CD4-positive, alpha-beta memory T cell (primary cell): ENCODE measurements at places on chromosomes 5 and 9. TPM values are rescaled to one million over a fixed set of nuclear protein-coding genes. Genes with fewer than 3 reads are reported as not detected.

GRCh38 chr5:20369518-20369885, 381.5 kb upstream of the CDH18 start:
- H3K27me3 ChIP-seq: no peaks in the 10 kb centered on the region
- H3K27ac ChIP-seq: no peak overlapping the region
- H3K36me3 ChIP-seq: no peaks in the 10 kb centered on the region

DNA sequence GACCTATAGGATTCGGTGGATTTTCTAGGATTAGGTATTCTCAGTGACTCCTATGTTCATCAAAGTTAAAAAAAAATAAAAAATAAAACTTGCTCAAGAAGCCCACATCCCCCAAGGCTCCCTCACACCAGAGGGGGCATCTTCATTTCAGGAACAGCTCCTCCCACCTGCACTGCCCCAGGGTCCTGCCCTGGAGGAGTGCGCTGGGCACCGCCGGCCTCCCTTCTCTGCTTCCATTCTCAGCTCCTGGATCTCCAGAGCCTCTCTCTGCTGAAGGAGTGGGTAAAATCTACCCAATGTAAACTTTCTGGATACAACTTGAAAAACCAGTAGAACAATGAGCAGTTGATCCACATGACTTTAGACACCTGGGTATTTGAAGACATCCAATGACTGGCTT, 359.8 kb upstream of the IRX4 start:
- H3K4me3 ChIP-seq: no peak overlapping the region
- H3K4me1 ChIP-seq: no peaks in the 10 kb centered on the region
- no peak for DNase-seq
- H3K36me3 ChIP-seq: no peaks in the 10 kb centered on the region

- no peak overlapping the region for H3K27ac ChIP-seq
- no peak overlapping the region for H3K4me3 ChIP-seq
- H3K36me3 ChIP-seq: no peaks in the 10 kb centered on the region
- no peaks in the 10 kb centered on the region for H3K27me3 ChIP-seq
- H3K4me1 ChIP-seq: no peaks in the 10 kb centered on the region
Observed at GRCh38 chr5:100803397-100803796, 99.7 kb downstream of the ST8SIA4 start.

GRCh38 chr5:57249265-57249874, 75.5 kb downstream of the GPBP1 start:
- no peaks in the 10 kb centered on the region for H3K27me3 ChIP-seq
- H3K4me1 ChIP-seq: peaks cover 15% of the 10 kb centered on the region
- no peak overlapping the region for H3K27ac ChIP-seq
- DNase-seq: no peak
- no peak overlapping the region for H3K4me3 ChIP-seq

GRCh38 chr5:167453246-167454030, 838.0 kb upstream of the WWC1 start:
- no peak overlapping the region for H3K4me3 ChIP-seq
- no peaks in the 10 kb centered on the region for H3K27me3 ChIP-seq
- H3K27ac ChIP-seq: no peak overlapping the region
- DNase-seq: no peak
- H3K4me1 ChIP-seq: no peaks in the 10 kb centered on the region
- H3K36me3 ChIP-seq: no peaks in the 10 kb centered on the region

QRFP gene
- not detected for total RNA-seq

DNA sequence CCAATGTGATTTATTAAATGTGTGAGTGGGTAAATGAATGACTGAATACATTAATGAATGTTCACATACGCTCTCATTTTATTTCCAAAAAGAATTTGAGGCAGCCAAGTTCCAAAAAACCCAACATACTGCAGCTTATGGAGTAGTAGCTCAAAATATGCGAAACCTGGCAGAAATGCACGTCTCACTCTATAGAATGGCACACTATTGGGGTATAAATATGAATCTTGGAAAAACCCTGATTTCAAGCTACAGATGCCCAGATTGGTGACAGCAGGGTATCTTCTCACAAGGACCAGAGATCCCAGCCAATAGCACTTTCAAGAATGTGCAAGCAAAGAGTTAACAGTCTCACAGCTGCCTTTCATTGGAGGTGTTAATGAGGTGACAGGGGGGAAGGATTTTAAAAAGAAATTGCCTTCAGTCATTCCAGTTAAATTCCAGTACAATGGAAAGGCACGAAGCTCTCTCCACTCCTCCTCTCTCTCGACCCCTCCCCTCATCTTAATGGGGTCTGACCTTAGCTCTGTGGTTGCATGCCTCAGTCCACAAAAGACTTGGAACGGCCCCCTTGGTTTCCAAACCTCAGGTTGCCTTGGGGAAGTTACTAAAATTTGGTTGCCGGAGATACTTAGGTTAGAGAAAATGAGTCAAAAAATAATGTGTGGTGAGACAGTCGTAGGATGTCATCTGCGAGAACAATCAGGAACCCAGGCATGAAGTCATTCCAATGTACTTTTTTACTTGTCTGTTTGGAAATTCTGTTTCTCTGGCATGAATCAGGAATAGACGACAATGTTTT, 307.4 kb downstream of the NFIB start:
- no peak for DNase-seq
- no peaks in the 10 kb centered on the region for H3K36me3 ChIP-seq
- H3K27ac ChIP-seq: no peak overlapping the region
- H3K4me1 ChIP-seq: no peaks in the 10 kb centered on the region
- no peaks in the 10 kb centered on the region for H3K27me3 ChIP-seq

DNA sequence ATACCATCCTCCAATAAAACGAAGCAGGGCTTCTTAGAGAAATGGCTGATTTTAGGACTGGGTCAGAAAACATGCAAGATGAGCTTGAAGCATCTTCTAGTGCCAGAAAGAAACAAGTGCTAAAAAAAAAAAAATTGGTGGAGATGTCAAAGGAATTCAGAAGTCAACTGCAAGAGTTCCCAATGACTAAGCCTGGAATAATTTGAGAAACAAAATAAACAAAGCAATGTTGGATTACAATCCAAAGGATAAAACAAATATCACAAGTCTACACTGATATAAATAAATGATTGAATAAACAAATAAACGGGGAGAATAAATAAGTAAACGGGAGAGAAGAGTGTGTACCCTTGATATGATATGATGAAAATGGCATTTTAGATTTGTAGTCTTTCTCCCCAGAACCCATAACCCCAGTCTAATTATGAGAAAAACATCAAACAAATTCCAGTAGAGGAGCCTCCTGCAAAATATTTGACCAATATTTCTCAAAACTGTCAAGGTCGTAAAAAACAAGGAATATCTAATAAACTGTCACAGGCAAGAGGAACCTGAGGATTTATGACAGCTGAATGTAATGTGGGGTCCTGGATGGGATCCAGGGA, 63.5 kb upstream of the CCL21 start:
- no peaks in the 10 kb centered on the region for H3K4me1 ChIP-seq
- no peak overlapping the region for H3K27ac ChIP-seq

DNA sequence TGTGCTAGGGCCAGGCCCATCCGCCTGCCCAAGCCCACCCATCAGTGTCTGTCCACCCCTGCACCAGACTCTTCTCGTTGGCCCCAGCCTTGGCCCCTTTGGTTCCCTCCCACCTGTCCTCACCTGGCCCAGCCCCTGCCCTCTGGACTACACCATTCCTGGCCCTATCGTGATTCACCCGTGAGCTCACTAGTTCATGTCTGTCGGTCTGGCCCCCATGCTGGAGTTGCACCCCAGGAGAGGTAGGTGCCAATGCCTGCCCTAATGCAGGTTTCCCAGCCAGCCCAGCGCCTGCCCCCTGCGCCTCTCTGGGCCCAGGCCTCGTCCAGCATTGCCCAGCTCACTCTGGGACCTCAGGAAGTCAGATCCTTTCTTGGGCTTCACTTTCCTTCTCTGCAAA, 115.4 kb upstream of the LMX1B start:
- H3K27ac ChIP-seq: no peak overlapping the region
- no peak for DNase-seq
- peaks cover 5% of the 10 kb centered on the region for H3K27me3 ChIP-seq
- H3K4me3 ChIP-seq: no peak overlapping the region
- H3K36me3 ChIP-seq: no peaks in the 10 kb centered on the region
- H3K4me1 ChIP-seq: peaks cover 6% of the 10 kb centered on the region

IFNA21 gene
- total RNA-seq: not detected

- H3K36me3 ChIP-seq: no peaks in the 10 kb centered on the region
- no peaks in the 10 kb centered on the region for H3K27me3 ChIP-seq
- no peak overlapping the region for H3K27ac ChIP-seq
- peak; percentile 53 for DNase-seq
- H3K4me3 ChIP-seq: no peak overlapping the region
- H3K4me1 ChIP-seq: no peaks in the 10 kb centered on the region
Observed at GRCh38 chr5:40480392-40480791, 199.3 kb upstream of the PTGER4 start.

C5orf46 gene
- total RNA-seq: not detected

OR1J2 gene
- total RNA-seq: not detected

- no peak overlapping the region for H3K27ac ChIP-seq
- no peak overlapping the region for H3K4me3 ChIP-seq
- H3K27me3 ChIP-seq: no peaks in the 10 kb centered on the region
- no peaks in the 10 kb centered on the region for H3K4me1 ChIP-seq
Observed at GRCh38 chr5:108167174-108167573, 214.7 kb downstream of the FBXL17 start.

DNA sequence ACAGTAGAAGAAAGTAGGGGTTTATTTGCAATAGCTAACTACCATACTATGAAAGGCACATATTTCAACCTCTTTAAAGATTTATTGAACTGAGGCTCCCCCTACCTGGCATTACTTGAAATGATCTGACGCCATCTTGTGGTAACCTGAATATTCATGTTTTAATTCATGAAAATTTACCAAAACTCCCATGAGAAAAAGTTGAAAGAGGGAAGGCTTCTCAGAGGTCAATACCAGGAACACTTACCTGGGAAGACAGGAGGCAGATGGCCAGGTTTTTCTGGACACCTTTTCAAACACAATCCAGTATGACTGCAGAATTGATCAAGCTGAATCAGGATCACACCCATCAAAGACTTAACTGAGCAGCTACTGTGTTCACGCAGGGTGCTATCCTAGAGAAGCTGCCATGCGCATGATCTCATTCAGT, 9.4 kb downstream of the PRELID2 start:
- H3K27ac ChIP-seq: no peak overlapping the region
- no peaks in the 10 kb centered on the region for H3K27me3 ChIP-seq
- no peak for DNase-seq
- no peaks in the 10 kb centered on the region for H3K36me3 ChIP-seq

- no peaks in the 10 kb centered on the region for H3K4me1 ChIP-seq
- H3K36me3 ChIP-seq: no peaks in the 10 kb centered on the region
- no peak for DNase-seq
- no peaks in the 10 kb centered on the region for H3K27me3 ChIP-seq
- H3K4me3 ChIP-seq: no peak overlapping the region
Observed at GRCh38 chr5:172845154-172845553, 11.1 kb downstream of the ERGIC1 start.

DNA sequence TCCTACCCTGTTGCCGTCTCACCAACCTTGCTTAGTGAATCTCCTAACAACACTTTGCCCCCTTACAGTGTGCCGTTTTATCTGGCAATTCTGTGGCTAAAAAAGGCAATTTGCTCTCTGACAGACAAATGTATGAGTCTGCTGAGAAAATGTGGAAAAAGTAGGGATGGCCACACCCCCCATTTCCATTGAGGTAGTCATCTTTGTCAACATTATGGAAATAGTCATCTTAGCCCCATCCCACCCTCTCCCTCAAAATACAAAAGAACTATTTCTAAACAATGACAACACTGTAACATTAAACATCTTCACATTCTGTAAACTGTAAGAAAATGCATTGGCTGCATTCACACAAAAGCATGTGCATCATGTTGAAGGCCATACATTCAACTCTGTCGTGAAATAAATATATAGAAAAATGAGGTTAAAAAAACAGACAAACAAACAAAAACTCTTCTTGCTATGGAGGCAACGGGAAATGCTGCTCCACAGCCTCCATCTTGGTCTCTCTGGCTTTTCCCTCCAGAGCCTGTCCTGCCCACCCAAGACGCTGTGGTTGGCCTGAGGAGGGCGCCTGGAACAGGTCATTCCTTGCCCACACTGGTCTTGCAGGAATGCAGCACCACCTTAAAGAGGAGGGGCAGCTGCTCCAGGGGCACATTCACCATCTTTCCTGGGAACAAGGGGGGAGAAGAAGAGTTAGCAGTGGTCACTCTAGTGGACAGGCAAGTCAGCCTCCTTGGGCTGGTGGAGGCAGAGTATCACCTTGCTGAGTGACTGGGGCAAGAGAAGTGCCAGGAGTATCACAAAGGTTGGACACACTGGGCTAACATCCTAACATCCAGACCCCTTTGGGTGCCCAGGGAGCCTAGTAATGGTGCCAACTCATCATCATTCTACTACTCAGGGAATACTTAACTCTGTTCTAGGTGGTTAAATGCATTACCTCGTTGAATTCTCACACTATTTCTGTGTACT, 15.2 kb upstream of the NR5A1 start:
- H3K4me3 ChIP-seq: no peak overlapping the region
- H3K27me3 ChIP-seq: no peaks in the 10 kb centered on the region
- no peaks in the 10 kb centered on the region for H3K4me1 ChIP-seq
- no peak for DNase-seq
- no peak overlapping the region for H3K27ac ChIP-seq

GAS1 gene
- total RNA-seq: 0.97 TPM
